SHP77 (cell line): ENCODE measurements at places on chromosomes 6 and 20.

- DNase-seq, result peak; percentile 82
Measured at GRCh38 chr6:85126485-85127167, 323.3 kb upstream of the NT5E start.

DNA sequence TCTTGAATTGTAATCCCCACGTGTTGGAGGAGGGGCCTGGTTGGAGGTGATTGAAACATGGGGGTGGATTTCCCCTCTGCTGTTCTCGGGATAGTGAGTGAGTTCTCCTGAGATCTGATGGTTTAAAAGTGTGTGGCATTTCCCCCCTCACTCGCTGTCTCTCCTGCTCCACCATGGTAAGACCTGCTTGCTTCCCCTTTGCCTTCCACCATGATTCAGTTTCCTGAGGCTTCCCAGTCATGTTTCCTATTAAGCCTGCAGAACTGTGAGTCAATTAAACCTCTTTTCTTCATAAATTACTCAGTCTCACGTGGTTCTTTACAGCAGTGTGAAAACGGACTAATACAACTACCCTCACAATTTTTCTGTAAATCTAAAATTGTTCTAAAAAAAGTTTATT lies 26.8 kb upstream of the FAM184A start:
- no peak for DNase-seq

GRCh38 chr20:31497838-31498540 lies 16.3 kb upstream of the HM13 start:
- no peak for DNase-seq

DNA sequence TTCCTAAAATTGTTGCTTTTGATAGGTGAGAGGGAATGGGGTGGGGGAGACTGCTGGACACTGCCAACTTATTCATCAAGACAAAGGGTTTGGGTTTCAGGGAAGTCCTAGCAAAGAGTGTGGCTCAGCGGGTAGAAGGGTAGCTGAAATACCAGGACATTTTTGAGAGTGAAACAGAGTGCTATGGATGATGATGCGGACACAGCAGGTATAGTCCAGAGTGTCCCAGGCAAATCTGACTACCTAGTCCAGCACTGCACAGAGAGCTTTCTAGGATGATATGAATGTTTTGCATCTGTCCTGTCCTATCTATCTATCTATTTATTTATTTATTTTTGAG lies 154.3 kb downstream of the BCAS1 start:
- no peak for DNase-seq

DNA sequence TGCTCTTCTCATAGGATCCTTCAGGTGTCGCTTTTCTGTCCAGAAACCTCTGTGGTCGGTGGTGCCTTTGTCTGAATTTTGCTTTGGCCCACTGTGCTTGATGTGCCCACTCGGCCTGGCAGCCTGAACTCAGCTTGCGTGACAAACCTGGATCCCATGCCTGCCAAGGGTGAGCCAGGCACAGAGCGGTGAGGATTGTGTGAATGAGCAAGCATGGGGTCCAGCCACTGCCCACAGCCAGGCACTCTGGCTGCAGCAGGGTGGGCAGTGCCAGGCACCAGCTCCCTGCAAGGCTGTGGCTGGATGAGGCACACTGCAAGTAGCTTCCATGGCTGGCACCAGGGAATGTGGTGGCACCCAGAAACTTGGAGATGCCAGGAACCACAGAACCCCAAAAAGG lies 110.3 kb downstream of the THEMIS start:
- DNase-seq, result no peak

- no peak for DNase-seq
Measured at GRCh38 chr6:4743062-4743461, 33.1 kb upstream of the CDYL start.

DNA sequence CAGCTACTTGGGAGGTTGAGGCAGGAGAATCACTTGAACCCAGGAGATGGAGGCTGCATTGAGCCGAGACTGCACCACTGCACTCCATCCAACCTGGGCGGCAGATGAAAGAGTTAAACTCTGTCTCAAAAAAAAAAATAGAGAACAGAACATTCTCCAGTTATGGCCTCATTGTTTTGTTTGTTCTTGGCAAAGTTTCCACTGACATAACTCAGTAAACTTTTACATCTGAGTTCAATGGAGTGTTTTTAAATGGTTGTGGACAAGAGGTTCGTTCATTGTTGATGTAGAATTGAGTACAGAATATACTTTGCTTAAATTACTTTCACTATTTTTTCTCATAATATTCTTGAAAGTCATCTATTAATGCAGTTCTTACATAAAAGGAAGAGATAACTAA lies 42.2 kb upstream of the IFNGR1 start:
- no peak for DNase-seq

GRCh38 chr6:14702678-14703077 lies 543.2 kb upstream of the JARID2 start:
- no peak for DNase-seq

- no peak for DNase-seq
Measured at GRCh38 chr6:21526974-21527373, 66.6 kb upstream of the SOX4 start.

DNA sequence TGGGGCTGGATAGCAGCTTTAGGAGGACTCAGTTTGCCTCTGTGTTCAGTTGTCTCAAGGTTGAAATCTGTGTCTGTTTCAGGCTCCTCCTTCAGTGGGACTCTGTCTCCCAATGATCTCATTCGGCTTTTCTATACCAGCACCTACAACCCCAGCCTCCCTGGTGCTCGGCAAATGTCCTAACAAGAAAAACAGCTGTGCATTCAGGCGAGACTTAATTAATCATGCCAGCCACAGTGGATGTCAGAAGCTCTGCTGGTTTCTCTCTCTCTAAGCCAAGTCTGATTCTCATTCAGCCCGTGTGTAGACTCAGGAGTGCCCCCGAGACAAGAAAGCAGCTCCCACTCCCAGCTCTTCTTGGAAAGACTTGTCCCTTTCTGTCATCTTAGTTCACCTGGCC lies 46.8 kb downstream of the SUN5 start:
- no peak for DNase-seq
